BE2C (cell line): ENCODE measurements at places on chromosomes 6 and 20.

DNA sequence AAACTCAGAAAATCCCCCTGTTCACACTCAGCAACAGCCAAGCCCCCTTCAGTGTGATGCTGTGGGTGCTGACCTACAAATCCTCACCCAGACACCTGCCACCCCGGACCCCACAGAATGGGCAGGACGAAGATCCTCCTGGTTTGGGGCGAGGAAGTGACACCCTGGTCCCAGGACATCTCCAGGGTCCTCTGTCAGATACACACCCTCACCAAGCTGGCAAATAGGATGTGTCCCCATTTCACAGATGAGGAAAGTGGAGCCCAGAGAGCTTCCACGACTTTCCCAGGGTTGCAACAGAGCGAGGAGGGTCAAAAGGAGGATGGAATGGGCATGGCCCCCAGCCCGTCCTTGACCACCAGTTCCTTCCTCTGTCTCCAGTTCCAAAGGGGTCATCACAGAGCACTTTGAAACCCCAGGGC lies 92.0 kb upstream of the AFDN start:
- DNase-seq = no peak

- DNase-seq = no peak
Observed at GRCh38 chr6:170210026-170210390, 80.9 kb downstream of the DLL1 start.

- DNase-seq = no peak
Observed at GRCh38 chr20:17661121-17661744, 20.8 kb downstream of the RRBP1 start.

DNA sequence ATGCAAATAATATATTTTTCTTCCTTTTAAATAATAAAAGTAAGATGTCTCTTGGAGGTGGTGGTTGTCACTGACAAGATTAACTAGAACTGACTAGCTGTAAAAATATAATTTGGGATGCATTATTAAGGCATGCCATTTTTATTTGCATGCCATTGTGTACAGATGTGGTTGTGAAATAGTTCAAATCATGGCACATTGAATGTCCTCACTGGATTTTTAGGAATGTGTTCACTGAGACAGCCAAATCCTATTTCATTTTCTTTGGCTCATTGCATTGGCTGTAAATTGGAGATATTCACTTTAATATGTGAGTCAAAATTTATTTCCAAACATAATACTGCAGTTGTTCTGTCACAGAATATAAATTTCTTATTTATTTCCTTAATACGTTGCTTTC lies 62.3 kb downstream of the ESR1 start:
- DNase-seq = no peak
